ENCODE measurements at places on chromosomes 6 and 20. TPM values are rescaled to one million over a fixed set of nuclear protein-coding genes. Genes with fewer than 3 reads are reported as not detected.

The HLA-DPB1 gene
- total RNA-seq = 10.4 TPM

The PAK5 gene
- total RNA-seq = not detected

The REPS1 gene
- 22.1 TPM for total RNA-seq

The ISM1 gene
- total RNA-seq = under 0.01 TPM

The VNN1 gene
- not detected for total RNA-seq

The CCN5 gene
- 8.8 TPM for total RNA-seq

The CLVS2 gene
- under 0.01 TPM for total RNA-seq

The MICB gene
- total RNA-seq = 3.1 TPM

The HS3ST5 gene
- not detected for total RNA-seq

The SLC18B1 gene
- 6.3 TPM for total RNA-seq
